ENCODE measurements at places on chromosomes 2 and 18. TPM values are rescaled to one million over a fixed set of nuclear protein-coding genes. Genes with fewer than 3 reads are reported as not detected.

The ALK gene
- 0.78 TPM for total RNA-seq

DNA sequence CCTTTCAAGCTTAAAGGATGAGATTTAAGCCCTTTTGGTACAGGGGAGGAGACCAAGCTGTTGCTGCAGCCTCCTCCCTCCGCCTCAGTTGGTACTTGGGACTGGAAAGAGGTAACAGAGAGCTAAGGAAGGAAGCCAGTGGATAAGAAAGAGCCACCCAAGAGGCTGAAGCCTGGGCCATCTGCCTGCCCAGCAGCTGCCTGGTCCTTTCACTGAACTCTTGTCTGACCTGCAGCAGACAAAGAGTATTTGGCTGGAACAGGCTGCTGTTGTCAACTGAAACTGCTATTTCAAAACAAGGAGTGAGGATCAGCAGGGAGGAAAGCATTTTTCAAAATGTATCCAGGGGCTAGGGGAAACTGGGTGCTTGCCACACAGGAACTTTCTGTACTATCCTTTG lies 30.3 kb downstream of the TNS1 start:
- no peak for DNase-seq

DNA sequence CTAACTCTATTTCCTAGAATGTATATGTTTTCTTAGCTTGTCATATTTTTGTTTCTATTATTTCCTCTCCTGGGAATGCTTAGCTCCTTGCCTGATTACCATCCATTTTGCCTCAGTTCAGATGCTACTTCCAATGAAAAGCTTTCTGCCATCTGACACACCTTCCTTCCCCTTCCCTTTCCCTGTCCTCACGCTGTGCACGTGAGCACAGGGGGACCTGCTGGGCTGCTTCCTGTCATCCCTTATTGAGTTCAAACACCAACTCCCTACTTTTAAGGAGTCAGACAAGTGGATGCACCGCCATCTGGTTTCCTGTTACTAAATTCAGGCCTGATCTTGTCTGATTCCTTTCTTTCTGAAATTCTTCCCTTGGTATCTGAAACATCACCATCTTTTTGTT lies 2.4 kb upstream of the INO80C start:
- DNase-seq, result no peak

- peak; percentile 53 for DNase-seq
Observed at GRCh38 chr2:100381240-100381639, 36.2 kb downstream of the CHST10 start.

GRCh38 chr2:8229546-8229986 lies 452.3 kb upstream of the ID2 start:
- DNase-seq, result no peak

DNA sequence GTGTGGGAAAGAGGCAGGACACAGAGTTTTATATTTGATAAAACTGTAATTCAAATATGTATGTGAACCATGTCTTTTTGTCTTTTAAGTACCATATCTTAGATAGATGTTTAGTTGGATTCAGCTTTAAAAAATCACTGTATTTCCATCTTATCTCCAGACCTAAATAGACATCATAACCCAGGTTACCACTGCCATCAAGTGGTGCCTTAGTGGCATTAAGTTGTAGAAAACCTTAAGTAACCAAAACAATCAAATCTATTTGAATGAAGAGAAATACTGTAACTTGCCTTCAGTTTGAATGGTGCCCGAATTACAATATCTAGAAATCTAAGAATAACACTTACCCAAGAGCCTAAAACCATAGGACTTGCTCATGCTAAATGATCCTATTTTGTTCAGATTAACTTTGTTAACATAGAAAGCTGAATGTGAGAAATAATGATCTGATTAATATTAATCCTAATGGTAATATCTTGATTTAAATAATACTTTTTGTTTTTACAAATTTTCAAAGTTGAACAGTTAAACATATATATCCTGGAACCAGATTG lies 92.5 kb upstream of the MAP2 start:
- no peak for DNase-seq
